T-helper 17 cell (primary cell): ENCODE measurements at places on chromosomes 13 and 19.

DNA sequence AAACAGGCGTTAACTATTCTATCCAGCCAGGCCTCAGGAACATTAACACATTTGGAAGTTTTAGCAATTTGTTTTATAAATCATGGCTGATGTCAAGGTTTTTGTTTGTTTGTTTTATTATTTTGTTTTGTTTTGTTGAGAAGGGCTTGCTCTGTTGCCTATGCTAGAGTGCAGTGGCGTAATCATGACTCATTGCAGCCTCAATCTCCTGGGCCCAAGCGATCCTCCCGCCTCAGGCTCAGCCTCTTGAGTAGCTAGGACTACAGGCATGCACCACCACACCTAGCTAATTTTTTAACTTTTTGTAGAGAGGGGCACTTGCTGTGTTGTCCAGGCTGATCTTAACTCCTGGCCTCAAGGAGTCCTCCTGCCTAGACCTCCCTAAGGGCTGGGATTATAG, 28.3 kb downstream of the NUP58 start:
- DNase-seq: no peak

DNA sequence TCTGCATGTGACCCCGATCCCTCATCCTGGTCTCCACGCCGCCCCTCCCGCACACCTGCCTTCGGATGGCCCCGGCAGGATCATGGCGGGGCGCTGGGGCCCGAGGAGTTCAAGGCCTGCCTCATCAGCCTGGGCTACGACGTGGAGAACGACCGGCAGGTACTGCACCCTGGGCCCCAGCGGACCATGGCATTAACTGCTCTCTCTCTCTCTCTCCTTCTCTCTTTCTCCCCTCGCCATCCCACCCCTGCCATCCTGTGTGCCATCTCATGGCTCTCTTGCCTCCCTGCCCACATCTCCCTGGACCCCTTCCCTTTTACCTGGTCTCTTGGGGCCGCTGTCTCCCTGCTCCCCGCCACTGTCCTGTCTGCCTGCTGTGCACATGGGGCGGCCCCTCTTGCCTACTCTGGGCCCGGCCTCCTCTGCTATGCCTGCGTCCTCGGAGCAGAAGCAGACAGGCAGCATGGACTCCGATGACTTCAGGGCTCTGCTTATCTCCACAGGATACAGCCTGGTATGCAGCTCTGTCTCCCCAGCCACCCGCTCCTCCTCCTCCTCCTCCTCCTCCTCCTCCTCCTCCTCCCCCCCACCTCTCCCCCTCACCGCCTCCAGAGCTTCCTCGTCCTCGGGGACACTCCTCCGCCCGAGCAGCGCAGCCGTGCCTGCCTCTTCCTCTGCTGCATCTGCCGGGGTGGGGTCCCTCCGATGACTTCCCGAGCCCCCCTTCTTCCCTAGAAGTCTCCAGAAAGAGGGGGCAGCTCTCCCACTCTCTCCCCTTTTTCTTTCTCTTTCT, 16.2 kb downstream of the CAPN12 start:
- DNase-seq: no peak

DNA sequence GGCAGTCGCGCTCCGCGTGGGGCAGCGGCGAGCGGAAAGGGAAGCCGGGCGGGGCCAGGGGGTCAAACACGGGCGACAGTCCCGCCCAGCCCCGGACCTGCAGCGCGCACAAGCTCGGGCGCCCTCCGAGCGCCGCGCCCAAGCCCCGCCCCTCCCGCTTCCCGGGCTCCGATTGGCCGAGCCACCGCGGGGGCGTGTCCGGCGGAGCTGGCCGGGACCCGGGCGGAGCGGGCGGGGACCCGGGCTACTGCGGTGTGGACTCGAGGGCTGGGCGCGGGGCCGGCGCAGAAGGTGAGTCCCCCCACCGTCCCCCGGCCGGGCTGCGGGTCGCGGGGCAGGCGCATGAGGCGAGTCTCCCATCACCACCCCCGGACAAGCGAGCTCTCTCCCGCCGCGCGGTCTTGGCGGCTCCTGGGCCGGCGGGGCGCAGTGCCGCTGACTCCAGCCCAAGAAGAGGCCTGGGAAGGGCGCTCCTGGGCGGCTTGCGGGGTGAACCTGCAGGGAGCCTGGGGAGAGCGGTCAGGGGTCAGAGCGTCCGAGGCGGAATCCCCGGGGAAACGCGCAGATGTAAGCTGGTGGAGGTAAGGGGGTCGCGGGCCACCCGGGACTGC, at the start of gene PLEKHF1:
TSS of gene PLEKHF1 (plus strand) at position 247 of the 611 bp plus-strand sequence. CDS start 8,379 bp downstream, outside the sequence.
- DNase-seq: peak; percentile 86

DNA sequence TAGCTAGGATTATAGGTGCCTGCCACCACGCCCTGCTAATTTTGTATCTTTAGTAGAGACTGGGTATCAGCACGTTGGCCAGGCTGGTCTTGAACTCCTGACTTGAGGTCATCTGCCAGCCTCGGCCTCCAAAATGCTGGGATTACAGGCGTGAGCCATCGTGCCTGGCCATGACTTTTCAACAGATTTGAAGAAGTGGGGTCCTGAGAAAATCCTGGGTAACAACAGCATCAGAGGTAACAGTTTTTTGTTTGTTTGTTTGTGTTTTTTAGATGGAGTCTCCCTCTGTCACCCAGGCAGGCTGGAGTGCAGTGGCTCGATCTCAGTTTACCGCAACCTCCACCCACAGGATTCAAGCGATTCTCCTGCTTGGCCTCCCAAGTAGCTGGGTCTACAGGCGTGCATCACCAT, 3.7 kb downstream of the JUNB start:
- DNase-seq: no peak

- no peak for DNase-seq
These were observed 393.5 kb upstream of the GPC6 start for GRCh38 chr13:92833071-92833470.

DNA sequence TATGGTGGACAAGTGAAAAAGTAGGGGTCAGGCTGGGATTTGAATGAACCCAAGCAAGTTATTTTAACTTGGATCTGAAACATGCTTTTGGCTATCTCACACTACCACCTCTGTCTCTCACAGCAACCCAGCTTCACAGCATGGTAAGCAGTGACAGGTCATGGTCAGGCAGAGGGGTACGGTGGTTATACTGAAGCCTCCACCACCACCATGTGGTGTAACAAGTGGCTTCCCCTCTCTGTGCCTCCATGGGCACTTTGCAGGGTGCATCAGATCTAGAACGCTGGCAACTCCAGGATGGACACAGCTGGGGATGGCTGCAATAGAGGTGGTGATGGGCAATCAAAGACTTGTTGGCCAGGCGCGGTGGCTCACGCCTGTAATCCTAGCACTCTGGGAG, 739 bp upstream of the TMEM145 start:
- DNase-seq: no peak

DNA sequence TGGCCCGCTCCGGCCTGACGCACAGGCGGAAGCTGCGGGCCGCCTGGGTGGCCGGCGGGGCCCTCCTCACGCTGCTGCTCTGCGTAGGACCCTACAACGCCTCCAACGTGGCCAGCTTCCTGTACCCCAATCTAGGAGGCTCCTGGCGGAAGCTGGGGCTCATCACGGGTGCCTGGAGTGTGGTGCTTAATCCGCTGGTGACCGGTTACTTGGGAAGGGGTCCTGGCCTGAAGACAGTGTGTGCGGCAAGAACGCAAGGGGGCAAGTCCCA, 4.4 kb downstream of the FFAR1 start:
- no peak for DNase-seq

- peak; percentile 41 for DNase-seq
These were observed 27.7 kb downstream of the GADD45B start for GRCh38 chr19:2503521-2504109.

DNA sequence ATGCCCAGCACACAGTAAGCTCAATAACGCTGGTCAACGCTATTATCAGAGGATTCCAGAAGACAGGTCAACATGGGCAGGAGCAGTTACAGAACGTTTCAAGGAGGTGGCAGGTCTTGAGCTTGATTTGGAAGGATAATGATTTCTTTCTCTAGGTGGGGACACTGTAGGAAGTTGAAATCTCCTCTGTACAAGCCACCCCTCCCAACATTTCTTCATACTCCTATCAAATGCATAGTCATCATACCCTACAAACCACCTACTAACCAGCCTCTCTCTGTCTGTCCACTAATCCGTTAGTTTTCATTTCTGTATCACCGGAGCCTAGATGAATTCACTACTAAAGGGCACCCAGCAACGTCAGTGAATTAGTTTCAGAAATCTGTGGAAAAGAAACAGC, 1.3 kb downstream of the ATP7B start:
- no peak for DNase-seq

DNA sequence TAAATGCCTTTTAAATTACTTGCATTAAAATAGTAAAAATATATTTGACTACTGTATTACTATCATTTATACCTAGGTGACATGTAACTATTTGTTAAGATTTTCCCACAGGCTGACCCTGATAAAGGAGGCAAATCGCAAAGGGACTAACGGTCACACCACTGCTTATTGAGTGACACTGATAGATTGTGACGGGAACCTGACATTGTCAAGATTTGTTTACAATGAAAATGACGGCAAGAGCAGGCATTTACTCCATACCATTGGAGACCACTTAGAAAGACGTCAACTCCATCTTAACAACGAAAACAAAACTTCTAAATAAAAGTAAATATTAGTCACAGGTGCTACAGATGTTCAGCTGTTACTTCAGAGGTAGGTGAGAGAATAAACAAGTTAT, 289.0 kb downstream of the DACH1 start:
- DNase-seq: no peak

GRCh38 chr13:32019612-32020233, 11.9 kb upstream of the FRY start:
- no peak for DNase-seq

DNA sequence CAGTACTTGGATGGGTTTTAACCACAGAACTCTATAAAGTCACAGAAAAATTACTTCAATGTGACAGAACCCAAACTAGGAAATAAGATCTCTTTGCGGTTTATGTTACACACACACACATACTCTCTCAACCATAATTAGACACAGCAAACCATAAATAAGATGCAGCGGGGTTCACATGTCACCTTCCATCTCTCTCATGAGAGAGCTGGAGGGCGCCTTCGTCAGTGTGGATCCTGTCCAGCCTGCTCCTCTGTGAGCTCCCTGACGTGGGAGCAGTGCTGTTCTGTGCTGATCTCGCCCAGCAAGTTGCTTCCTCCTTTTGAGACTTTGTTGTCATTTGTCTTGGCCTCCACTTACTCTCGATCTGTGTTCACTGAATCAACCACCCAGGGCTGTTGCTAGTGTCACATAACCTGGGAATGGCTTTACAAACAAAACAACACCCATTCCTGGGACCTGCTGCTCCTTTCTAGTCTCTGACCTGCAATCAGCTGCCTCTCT, 204.9 kb upstream of the KL start:
- DNase-seq: no peak

- DNase-seq: no peak
These were observed 77.3 kb upstream of the UBAC2 start for GRCh38 chr13:99123101-99124045.

- no peak for DNase-seq
These were observed 25.9 kb downstream of the UBA2 start for GRCh38 chr19:34454091-34454490.

GRCh38 chr19:16235811-16236652, 38.3 kb downstream of the AP1M1 start:
- DNase-seq: no peak

DNA sequence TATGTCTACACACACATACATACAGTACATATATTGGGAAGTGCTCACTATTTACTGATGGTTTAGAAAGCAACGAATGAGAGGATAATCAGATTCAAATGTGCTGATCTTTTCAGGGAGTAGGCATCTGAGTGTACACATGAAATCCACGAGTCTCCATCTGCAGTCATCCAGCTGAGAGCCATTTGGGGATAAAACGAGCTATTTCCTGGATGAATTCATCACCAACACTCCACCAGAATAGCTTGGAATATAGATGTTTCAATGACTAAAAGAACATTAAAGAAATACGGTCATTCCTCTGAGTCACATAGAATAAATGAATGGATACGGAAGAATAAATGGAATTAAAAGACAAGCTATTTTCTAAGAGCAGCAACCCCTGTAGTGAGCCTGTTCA, 721.6 kb upstream of the ARGLU1 start:
- DNase-seq: no peak

DNA sequence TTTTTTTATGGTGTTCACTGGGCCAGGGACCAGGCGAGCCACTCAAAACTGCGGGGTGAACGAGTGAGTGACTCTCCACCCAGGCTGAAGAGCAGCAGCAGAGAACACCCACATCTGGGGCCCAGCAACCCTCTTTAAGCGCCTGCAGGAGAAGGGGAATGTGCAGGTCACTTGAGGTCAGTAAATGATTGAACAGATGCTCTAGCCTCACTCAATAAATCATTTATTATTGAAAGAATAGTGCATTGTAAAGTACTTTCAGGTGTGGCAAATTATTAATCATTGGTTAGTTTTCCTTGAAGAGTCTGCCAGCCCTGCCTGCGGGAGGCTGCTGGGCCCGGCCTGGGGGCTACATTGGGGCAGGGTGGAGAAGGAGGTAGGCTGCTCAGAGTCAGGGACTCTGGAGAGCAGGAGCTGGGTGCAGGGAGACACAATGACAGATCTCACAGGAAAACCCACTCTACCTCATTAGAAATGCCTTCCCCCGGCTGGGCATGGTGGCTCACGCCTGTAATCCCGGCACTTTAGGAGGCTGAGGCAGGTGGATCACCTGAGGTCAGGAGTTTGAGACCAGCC, 42.5 kb downstream of the ABCC4 start:
- DNase-seq: no peak

- no peak for DNase-seq
These were observed 669.9 kb upstream of the PCDH20 start for GRCh38 chr13:62085337-62086229.

GRCh38 chr13:103618151-103618550, 551.9 kb upstream of the SLC10A2 start:
- no peak for DNase-seq

DNA sequence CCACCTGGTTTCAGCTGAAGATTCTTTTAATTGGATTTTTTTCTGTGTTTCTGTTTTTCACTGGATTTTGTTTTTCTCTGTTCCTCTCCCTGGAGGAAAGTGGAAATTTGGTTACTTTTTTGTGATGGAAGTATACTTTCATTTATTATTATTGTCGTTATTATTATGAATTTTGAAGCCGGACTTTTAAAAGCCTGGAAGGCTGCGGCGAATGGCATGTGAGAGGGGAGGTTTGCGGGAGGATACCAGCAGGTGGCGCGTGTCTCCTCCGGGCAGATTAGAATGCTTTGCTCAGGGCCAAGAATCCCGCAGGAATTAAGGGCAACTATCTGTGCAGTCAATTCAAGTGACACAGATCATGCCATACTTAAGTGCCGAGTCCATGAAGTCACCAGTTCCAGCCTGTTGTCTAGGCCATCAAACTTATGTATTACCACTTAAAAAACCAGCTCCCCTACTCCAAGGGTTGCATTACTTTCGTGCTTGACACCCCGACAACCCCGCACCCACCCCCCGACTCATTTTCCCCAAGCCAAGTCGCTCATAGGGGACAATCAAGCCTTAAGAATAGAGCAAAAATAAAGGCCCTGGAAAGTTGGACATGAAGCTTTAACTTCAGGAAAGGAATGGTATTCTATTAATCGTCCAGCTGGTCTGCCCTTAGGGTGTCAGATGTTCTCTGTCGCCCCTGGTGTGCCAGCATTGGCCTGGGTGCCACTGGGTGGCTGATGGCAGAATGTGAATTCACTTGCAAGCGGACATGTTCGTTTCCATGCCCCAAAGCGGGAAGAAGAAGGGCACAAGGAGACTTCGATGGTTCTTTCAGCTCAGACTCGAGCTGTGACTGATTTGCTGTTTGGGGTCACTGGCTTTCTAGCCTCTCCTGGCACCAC, 1.3 kb upstream of the LRCH1 start:
- peak; percentile 38 for DNase-seq

GRCh38 chr13:79776531-79777295, 295.8 kb downstream of the NDFIP2 start:
- DNase-seq: no peak
